T-cell (primary cell): ENCODE measurements at places on chromosomes 5 and 9. TPM values are rescaled to one million over a fixed set of nuclear protein-coding genes. Genes with fewer than 3 reads are reported as not detected.

GRCh38 chr5:55533521-55534435, 986 bp downstream of the PLPP1 start:
- DNase-seq: no peak

PCDHB14 gene
- total RNA-seq: 0.12 TPM

YTHDC2 gene
- 31.5 TPM for total RNA-seq

HEMGN gene
- 1.6 TPM for total RNA-seq

DNA sequence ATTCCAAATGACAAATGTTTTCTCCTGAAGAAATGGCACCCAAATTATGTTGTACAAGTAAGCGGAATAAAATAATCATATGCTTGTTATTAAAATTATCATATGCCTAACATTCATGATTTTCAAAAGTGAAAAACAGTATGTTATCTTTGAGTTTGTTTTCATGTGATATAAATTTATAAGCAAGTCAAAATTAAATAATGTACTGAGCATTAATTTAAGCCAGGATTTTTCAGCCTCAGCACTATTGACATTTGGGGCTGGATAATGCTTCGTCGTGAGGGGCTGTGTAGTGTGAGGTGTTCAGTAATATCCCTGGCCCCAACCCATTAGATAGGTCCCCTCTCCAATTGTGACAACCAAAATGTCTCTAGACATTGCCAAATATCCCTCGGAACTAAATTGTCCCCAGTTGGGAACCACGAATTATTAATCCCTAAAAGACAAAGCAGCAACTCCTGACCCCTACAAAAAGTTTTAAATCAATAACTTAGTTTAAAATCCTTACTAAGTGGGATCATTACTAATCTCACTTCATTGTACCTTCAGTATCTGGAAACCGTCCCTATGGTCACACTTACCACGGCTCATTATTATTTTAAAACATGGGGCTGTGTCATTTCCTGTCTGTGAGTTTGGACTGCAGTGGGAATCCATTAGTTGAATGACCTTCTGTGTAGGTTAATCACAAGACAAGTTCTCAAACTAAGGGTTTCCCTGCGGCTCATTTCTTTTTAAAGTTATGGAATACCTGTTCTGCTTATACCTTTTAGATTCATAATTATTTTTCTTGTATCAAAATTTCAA, 1.3 kb upstream of the NNT start:
- DNase-seq: no peak

GRCh38 chr5:133113331-133114061, 61.7 kb downstream of the HSPA4 start:
- no peak for DNase-seq

DNA sequence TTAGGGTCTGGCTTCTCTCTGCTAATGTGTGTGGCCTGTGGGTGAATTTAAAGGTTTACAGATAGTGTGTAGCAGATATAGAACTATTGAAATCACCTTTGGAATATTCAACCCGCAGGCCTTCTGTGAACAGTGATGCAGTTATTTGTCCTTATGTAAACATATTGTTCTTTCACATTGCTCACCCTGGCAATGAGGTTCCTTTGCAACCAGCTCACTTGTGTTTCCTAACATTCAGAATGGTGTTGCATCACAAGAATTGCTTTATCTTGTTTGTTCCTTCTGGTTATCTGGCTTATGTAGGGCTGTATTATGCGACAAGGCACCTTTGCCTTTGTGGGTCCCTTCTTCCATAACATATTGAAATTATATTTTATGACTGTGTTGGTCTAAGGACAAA, 370.3 kb downstream of the NNT start:
- no peak for DNase-seq

- no peak for DNase-seq
These were observed 126.4 kb downstream of the SLF1 start for GRCh38 chr5:94744906-94745305.

GRCh38 chr5:169070413-169070812, 230.5 kb downstream of the SLIT3 start:
- DNase-seq: no peak

DNA sequence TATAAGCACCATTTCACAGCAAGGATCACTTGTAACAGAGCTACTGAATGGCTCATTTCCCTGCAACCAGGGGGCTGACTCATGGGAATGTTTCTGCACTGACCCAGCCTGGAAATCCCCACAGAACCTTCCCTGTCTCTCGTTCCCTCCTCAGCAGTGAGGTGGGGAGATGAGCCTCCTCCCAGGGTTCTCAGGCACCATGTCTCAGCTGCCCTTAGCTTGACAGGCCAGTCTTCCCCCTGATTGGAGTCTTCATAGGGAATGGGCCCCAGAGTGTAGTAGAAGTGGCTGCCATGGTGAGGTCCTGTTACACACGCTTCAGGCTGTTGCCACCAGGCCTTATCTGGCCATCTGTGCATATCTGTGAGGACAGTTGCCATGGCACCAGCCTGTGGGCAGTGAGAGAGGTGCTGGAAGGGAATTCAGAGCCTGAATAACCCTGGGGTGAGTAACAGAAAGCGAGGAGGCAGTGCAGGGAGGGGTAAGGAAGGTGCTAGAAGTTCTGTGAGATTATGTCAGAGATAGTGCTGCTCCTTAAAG, 324.4 kb downstream of the ENC1 start:
- DNase-seq: no peak

MZB1 gene
- 6.4 TPM for total RNA-seq

- DNase-seq: no peak
These were observed 1.9 kb upstream of the RACK1 start for GRCh38 chr5:181245427-181246275.

DNA sequence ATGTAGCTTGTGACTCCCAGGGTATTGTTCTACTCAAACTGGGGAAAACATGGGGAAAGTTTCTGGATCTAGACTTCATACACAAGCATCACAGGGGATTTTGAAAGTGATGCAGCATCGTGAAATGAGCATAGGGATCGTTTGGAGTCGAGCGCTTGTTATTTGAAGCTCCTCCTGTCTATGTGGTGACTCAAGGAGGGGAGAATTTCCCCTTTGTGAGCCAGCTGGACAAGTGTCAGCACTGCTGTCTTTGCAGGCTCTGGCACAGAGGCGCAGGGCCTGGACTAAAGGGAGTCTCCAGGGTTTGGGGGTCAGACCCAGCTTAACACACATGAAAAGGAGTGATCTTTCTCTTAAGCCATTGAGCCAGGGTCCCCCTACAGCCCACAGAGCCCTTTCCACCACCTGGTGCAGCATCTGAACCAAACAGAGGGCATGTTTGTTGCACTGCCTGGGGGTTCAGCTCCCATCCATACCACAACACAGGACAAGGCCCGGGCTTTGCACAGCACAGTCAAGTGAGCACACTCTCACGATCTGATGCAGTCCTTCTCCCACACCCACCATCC, 51.0 kb downstream of the IRF1 start:
- DNase-seq: no peak

INSL4 gene
- total RNA-seq: not detected

ANKDD1B gene
- total RNA-seq: 0.28 TPM

DNA sequence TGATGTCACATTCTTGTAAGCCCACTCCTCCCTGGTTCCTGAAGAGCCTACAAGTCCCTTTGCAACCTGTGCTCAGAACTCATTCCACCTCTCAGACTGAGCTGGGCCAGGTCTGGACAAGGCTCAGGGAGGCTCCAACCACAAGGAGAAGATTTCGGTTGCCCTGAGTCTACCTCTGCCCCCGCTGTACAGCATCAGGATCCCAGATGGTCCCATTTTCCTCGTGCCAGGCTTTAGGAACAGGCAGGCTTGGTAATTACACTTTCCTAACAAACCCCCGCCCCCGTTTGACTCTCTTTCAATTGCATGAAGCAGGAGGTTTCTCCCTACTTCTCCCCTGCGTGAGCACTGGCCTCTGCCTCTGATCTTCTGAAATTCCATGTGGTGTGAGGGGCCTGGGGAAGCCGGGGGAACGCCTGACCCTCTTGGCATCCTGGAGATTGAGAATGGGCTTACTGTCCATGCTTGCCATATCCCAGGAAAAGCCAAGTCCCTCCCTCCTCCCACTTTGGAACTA, 86.9 kb upstream of the CTNNA1 start:
- no peak for DNase-seq

PCSK5 gene
- 9.1 TPM for total RNA-seq

- DNase-seq: no peak
These were observed 61.8 kb downstream of the PFDN1 start for GRCh38 chr5:140240987-140241706.

DNA sequence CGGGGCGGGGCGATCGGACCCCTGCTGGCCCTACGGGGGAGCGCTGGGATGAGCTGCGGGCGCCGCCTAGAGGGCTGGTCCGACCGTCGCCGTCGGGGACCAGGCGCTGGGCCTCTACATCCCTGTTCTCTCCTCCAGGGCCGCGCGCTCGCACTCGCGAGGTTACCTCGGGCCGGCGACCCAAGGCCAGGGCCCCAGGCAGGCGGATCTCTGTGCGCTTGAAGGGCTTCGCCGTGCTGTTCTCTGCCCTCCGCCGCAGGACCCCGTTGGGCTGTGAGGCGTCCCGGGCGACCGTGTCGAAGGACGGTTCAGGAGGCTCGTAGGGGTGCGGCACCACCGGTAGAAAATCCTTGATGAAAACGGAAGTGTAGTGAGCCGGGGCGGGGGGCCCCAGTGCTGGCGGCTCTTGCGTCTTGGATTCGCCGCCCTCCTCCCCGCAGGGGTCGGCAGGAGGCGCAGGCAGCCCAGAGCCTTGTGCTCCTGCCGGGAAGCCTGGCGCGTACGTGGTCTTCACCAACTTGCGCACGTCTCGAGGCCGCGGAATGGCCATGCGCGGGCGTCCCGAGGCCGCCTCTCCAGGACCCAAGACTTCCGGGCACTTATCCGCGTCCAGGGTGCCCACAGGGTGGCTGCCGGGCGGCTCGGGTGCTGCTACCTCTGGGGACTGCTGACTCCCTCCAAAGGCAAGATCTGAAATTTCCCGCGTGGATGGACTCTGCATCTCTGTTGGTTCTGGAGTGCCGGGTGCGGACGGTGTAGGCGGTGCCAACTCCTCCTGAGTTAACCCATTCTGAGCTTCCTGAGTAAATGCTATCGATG, 2.0 kb downstream of the PROB1 start:
- peak; percentile 74 for DNase-seq

DNA sequence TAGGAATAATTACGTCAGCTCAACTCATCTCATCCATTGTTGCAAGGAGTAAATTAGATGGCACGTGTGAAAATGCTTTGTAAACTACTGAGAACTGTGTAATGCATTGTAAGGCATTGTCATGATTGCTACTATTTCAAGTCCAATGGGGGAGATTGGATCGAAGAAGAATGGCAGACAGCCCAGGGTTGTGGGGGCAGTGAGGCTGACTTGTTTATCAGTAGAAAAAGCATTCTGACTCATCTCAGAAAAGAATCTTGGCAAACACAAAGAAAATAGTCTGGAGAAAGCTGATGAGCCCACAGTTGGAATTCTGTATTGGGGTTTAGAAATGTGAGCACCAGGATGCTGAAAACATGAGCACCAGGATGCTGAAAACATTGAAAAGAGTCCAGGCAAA, 28.0 kb upstream of the DAP start:
- DNase-seq: no peak

- DNase-seq: peak; percentile 43
These were observed 31.2 kb downstream of the NANS start for GRCh38 chr9:98087420-98088354.

GRCh38 chr5:176508603-176509002, 28.6 kb downstream of the RNF44 start:
- DNase-seq: no peak
